ENCODE measurements at places on chromosomes 5 and 9.

DNA sequence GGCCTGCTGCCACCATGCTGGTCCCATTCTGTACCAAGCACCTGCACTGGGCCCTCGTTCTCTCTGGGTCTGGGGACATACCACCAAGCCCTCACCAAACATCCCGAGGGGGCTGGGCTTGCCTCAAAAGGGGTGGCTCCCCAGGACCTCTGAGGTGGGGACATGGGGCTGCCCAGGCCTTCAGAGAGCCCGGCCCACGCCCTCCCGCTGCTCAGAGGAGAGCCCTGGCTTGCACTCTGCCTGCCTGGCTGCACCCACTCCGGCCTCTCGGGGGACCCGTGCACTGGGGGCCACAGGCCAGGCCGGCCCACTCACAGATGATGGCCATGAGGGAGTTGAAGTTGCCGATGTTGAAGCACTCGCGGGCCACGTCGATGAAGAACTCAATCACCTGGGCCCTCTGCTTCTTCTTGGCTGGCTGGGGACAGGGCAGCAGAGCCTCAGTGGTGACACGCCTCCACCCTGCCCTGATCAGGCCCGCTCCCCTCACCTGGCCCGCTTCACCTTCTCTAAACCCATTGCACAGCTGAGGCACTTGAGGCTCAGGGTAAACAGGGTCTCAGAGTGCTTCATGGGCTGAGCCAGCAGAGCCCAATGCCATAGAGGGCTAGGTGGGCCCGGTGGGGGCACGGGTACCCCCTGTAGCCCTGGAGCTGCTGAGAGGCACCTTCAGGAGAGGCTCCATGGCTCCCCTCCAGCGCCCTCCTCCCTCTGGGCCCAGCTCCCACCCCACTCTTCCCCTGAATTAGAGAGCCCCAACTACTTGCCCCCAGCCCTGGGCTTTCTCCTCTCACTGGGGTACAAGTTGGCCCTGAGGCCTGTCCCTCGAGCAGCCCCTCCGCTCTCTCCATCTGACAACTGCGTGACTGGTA is 47.7 kb upstream of the RNF130 start:
- DNase-seq: no peak

GRCh38 chr5:171537923-171538537 is 118.6 kb downstream of the FGF18 start:
- no peak for DNase-seq

- DNase-seq: peak; percentile 14
Observed at GRCh38 chr5:137091472-137091871, 407.7 kb downstream of the SPOCK1 start.

DNA sequence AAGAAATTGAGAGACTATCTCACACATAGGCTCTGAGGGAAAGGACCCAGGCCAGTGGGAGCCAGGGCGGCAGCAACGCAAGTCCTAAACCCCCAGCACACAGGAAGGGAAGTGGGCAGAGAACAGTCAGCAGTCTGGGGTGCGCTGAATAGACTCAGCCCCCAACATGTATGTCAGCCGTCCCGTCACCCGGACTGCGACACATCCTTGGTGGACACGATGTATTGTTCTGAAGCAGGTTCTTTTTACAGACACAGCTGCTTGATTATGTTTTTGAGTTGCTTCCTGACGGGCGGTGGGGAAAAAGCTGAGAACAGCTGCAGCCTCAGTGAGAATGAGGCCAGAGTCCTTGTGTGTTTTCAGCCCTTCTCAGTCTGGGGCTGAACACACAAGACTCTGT is 64.1 kb upstream of the CXCL14 start:
- DNase-seq: no peak

DNA sequence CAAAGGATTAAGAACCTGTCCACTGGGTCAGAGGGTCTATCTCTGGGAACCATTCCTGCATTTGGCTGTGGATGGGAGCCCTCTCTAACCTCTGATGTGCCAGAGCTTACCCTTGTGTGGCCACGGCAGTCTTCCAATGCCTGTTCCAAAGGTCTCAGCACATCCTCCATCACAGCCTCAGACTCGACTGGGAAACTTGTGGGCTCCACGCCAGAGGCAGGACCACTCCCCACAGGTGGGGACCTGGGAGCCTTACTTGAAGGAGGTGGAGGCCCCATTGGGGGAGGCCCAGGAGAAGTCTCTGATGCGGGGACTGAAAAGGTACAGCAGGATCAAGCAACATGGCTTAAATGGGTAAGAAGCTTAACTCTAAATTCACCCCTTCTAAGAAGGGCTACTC is 4.4 kb downstream of the EIF4EBP3 start:
- DNase-seq: no peak

DNA sequence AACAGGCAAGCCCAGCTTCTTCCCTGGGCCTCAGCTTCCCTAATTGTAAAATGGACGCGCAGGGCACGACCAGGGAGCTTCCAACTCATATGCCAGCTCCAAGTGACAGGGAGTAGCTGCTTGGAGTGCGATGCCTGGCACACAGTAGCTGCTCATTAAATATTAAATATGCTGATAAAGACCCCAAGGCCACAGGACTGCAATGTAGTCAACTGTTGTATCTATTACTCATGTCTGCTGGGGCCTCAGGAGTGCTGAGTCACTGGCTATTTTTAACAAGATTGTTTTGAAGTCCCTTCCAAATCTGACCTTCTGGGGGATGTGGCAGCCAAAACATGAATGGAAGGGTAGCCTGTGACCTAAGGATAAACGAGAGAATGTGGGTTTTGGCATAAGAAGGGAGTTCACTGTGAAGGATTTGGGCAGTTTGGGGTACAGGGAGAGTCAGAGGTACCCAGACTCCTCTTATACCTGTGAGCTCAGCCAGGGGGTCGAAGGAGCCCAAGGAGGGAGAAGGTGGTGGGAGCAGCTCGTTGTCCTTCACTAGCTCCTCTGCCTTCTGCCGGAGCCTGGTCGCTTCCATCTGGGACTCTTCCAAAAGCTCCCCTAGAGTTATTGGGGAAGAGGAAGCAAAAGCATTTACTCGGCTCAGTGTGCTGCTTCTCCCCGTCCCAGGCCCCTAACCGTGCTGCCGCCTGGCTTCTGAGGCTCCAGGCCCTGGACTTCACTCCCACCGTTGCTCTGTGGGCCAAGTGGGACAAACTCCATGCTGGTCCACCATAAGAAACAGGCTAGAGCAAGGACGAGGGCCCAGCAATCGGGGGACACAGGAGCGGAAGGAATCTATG is 17.5 kb downstream of the TNIP1 start:
- no peak for DNase-seq

- no peak for DNase-seq
Observed at GRCh38 chr9:6671416-6671815, 25.9 kb upstream of the GLDC start.

GRCh38 chr9:133880851-133881661 is 111.1 kb downstream of the VAV2 start:
- DNase-seq: no peak

DNA sequence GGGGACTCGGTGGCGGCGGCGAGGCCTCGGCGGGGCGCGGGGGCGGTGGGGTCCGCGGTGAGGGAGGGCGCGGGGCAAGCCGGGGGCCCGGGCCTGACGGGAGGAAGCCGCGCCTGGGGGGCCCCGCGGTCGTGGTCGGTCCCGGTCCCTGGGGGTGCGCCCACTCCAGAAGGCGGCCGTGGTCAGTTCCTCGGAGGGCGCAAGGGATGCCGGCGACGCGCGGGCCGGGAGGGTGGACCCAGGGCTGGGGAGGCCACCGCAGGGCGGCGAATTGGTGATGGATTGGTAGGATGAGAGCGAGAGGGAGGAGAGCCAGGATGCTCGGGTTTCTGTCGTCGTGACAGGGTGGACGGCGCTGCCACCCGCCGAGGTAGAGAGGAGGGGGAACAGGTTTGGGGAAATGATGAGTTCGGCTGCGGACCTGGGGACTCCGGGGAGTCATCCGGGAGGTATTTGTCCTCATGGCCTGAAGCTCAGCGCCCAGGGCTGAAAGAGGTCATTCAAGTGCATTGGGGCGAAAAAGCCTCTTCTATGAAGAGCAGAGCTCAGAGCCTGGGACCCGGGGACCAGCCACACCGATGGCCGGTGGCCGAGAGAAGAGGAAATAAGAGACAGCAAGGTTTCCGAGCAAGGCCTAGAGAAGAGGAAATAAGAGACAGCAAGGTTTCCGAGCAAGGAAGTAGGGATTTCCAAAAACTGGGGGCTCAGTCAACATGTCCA is 557 bp downstream of the GNG10 start:
- no peak for DNase-seq
